ENCODE measurements at places on chromosomes 12 and 14.
A peak's percentile ranks its signal among the peaks of the same experiment; 100 is the strongest.

GRCh38 chr12:107929436-107929835, 154.9 kb downstream of the ASCL4 start:
- DNase-seq = peak; percentile 19

DNA sequence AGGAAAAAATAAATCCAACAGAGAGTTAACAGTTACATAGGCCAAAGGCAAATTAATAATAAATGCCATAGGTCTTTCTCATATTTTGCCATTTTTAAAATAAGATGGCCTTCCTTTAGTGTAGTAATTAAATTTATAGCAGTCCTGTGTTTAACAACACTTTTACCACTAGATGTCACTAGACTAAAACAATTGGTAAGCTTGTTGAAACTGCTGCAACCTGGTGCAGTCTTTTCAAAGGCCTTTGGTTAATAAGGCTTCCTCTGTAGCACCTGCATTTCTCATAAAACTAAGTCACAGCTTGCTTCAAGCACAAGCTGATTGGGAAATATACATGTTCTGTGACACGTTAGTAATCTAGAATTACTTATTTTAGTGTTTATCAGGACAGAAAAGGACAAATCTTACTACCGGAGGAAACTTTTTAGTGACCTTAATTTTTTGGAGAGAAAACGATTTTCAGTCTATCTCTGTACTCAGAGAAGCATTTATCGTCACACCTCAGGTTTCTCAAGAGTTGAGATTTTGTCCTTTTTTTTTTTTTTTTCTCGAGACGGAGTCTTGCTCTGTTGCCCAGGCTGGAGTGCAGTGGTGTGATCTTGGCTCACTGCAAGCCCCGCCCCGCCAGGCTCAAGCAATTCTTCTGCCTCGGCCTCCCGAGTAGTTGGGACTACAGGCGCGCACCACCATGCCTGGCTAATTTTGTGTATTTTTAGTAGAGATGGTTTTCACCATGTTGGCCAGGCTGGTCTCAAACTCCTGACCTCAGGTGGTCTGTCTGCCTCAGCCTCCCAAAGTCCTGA, 20.0 kb downstream of the BORCS5 start:
- peak; percentile 92 for DNase-seq

DNA sequence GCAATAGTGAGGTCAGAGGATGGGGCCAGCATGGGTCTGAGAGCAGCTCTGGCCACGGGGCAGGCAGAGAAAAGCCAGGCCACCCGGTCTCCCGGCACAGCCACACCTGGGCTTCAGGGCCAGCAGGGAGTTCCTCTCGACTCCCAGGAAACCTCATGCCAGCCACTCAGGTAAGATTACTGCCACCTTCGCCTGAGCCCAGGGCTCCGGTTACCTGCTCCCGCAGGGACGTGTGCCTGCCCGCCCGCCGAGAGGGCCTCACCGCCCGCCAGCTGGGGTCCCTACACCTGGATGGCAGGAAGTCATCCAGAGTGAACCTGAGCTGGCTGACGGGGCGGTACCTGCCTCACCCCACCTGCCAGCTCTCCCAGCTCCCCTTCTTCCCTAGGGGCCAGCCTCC, 7.3 kb downstream of the JAG2 start:
- no peak for DNase-seq

GRCh38 chr12:46268583-46269428, at the start of gene SLC38A1:
Gene SLC38A1, minus strand, starts transcription at chr12:46269043. Its CDS starts 29,243 bp downstream, at chr12:46239800.
- peak; percentile 94 for DNase-seq

DNA sequence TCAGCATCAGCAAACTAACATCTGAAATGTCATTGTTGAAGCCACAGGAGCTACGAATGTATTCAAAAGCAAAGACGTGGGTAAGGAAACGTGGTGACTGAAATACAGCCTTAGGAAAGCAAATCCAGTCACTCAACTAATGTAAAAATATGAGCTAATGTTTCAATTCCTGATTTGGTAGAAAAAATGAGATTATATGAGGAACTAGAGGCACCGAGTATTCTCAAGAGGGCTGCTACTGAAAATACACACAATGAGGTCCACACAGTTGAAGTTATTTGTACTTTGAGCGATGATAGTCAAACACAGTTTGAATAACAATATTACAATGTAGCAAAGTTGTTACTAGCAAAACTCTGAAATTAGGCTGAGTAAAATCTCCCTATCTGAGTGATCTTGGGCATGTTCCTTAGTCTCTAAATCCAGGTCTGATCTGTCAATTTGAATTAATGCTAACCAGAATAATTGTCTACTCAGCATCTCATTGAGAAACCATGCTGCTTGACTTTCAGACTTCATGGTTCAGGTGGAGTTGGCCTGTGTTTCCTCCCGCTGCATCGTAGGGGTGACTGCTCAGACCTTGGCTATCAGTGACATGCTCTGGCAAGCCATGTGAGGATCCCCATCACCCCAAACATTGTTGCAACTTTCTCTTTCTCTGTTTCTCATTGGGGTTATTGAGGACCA, 467.1 kb upstream of the SOX5 start:
- no peak for DNase-seq

- DNase-seq = no peak
Observed at GRCh38 chr14:51400139-51400538, 160.1 kb downstream of the TMX1 start.

DNA sequence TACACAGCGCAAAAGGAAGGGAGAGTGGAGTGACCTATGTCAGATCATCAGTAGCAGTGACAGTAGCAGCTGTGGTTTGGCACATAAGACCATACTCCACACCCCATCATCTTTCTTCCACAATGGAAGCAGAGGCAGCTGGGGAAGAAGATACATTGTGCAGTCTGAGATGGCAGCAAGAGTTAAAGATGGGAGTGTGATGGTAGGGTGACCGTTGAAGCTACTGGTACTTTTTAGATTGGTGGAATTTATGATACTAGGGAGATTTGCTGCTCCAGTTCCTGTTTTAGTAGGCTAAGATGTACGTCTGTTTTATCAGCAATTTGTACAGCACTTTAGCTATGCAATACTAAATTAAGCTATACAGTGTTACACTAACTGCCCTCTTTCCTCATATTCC, 291.0 kb downstream of the FUT8 start:
- DNase-seq = no peak

DNA sequence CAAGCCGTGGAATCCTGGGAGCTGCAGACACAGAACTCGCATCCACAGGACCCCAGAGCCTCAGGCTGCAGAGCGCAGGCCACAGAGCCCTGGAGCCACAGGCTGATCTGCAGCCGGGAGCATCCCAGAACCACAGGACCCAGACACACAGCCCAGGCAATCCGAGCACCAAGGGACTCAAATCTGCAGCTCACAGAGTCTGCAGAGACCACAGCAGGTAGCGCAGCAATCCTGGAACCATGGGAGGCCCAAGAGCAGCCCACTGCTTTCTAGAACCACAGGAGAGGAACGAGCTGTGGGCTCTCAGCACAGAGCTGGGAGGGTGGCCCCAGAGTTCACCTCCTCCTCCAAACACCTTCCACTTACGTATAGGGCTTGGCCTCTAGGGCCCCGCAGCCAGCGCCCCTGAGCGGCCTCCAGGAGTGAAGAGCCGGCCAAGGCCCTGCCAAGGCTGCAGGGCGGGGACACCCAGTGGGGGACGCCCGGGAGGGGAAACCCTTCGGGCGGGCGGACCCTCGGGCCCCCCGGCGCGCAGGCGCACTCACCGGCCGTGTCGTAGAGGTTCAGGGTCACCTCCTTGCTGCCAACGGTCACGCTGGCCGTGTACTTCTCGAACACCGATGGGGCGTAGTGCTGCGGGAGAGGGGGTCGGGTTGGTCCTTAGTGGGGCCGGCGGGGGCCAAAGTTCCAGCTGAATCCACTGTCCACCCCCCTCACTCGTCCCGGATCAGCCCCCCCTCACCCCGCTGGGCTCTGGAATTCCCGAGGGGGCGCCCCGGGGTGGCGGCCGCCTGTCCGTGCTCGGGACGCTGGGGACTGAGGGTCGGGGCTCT, 665 bp downstream of the RHOF start:
- DNase-seq = peak; percentile 42

DNA sequence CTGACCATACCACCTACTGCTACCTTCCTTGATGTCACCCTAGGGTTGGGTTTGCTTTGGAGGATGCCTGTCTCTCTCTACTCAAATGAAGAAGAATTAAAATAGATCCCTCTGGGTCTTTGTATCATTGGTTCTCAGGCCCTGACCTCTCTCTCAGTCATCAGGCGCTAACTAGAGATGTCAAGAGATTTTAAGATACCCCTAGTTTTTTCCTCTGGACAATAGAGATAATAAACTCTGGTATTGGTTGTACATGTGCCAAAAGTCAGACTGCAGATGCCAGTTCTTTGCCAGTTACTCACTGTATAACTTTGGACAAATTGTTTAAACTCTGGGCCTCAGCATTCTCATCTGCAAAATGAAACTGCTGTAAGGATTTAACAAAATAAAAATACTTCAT, 31.5 kb downstream of the ITPR2 start:
- DNase-seq = no peak

DNA sequence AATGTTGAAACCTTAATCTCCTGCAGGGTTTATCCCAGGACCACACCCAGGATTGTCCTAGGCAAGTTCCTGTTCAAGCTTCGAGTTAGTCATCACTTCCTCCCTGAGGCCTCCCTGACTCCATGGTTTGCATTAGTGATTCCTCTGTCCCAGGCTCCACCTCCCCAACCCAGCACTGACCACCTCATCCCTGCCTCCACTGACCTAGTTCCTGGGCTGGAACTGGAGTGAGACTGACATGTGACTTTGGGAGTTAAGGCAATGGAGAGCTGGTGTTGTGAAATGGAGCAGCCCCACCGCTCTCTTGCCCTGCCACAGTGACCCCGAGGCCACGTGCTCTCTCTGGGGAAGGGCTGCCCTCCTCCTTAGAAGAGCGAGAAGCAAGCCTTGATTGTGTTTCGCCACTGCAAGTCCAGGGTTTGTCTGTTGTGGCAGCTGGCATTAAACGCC, 15.8 kb upstream of the DTX1 start:
- DNase-seq = peak; percentile 67

DNA sequence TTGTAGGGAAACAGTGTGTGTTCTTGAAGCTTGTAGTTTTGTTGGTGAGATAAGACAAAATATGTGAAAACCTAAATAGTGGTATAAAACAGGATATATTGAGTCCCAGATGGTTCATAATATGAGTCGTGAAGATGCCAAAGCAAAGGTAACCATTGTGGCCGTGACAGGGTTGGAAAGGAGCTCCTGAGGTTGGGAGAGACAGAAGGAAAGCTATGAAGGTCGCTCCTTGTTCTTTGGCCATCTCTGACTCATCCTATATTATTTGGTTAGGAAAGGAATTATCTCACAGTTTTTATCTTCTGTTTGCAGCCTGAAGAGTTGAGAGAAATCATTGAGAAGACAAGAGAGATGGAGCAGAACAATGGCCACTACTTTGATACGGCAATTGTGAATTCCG, 27.1 kb downstream of the ATP6V1D start:
- DNase-seq = no peak

GRCh38 chr14:65336191-65336591, 76.3 kb upstream of the FUT8 start:
- DNase-seq = no peak

Measured in SW480 (cell line).